Activated T-cell treated with anti-CD3 and anti-CD28 coated beads, Interleukin-2, amount 50 U/mL, for 4 hours (primary cell): ENCODE measurements at places on chromosomes 5 and 9.

- DNase-seq: no peak
Measured at GRCh38 chr5:143086908-143087637, 316.4 kb downstream of the NR3C1 start.

- DNase-seq: no peak
Measured at GRCh38 chr5:135151256-135151655, 117.2 kb upstream of the PITX1 start.

DNA sequence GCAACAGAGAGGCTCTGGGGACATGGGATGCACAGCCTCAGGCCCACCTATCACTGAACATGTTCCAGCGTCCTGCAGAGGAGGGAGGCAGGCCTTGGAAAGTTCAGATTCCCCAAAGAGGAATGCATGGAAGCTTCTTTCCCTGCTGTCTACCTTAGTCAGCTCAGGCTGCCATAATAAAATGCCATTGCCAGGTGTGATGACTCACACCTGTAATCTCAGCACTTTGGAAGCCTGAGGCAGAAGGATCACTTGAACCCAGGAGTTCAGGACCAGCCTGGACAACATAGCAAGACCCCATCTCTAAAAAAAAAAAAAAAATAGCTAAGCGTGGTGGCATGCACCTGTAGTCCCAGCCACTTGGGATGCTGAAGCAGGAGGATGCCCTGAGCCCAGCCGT lies 24.5 kb upstream of the TOR1B start:
- no peak for DNase-seq

- no peak for DNase-seq
Measured at GRCh38 chr5:54643685-54644106, 126.1 kb downstream of the SNX18 start.

DNA sequence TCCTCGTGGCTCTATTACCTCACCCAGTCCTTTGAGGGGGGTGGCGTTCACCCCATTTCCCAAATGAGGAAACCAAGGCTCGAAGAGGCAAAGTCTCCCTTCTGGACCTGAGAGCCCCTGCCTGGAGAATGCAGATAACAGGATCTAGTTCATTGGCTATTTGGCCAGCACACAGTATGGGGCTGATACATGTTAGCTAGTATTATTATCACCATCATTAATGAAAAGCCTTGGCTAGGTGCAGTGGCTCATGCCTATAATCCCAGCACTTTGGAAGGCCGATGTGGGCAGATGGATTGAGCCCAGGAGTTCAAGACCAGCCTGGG lies 4.3 kb downstream of the SH3GLB2 start:
- DNase-seq: no peak

DNA sequence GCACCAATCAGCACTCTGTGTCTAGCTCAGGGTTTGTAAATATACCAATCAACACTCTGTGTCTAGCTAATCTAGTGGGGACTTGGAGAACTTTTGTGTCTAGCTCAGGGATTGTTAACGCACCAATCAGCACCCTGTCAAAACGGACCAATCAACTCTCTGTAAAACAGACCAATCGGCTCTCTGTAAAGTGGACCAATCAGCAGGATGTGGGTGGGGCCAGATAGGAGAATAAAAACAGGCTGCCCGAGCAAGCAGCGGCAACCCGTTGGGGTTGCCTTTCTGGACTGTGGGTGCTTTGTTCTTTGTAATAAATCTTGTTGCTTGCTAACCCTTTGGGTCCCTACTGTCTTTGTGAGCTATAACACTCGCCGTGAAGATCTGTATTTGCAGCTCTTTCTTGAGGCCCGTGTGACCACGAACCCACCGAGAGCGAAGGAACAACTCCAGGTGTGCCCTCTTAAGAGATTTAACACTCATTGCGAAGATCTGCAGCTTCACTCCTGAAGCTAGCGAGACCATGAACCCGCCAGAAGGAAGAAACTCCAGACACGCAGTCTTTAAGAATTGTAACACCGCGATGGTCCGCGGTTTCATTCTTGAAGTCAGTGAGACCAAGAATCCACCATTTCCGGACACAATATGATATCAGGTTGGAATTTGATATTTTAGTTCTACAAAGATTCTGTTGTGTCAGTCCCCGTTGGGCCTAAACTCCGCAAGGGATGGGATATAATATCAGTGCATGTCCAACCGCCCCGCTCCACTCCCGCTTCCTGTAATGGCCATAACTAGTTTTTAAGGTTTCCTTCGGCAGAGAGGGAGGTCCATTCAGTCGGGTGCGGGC lies 740 bp upstream of the TRMT10B start:
- no peak for DNase-seq

GRCh38 chr5:8577792-8578191 lies 708.8 kb downstream of the MTRR start:
- DNase-seq: no peak

DNA sequence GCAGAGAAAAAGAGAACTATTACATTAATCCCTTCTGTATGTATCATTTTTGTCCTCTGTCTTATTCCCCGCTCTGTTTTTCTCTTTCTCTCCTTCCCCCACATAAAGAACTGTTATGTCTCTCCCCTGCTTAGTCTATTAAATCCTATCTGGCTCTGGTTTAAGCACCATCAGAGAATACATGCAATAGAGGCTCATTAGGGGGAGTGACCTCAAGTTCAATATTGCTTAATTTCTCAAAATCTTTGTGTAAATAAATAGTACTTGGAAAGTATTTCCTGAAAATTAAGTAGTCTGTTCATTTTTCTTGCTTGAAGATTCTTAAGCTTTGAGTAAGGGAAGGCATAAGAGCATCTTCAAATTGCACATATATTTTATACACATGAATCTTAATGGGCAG lies 41.2 kb upstream of the FAM174A start:
- DNase-seq: no peak

DNA sequence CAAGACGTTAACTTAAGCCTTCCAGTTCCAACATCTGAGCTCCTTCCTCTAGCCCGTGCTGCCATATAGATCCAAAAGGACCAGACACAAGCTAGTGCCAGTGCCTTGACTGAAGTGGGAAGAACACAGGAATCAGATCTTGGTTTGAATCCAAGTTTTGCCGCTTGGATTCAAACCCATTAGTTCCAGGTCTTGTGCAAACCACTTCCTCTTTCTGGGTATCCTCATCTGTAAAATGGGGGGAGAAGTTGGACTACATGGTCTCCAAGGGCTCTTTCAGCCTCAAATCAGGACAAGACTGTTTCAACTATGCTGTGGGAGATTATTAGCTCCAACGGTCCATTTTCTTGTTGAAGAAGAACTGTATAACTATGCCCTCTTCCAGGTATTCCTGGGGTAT lies 32.6 kb downstream of the TTLL11 start:
- no peak for DNase-seq

- DNase-seq: peak; percentile 68
Measured at GRCh38 chr9:92133949-92134604, 18.9 kb upstream of the SPTLC1 start.

DNA sequence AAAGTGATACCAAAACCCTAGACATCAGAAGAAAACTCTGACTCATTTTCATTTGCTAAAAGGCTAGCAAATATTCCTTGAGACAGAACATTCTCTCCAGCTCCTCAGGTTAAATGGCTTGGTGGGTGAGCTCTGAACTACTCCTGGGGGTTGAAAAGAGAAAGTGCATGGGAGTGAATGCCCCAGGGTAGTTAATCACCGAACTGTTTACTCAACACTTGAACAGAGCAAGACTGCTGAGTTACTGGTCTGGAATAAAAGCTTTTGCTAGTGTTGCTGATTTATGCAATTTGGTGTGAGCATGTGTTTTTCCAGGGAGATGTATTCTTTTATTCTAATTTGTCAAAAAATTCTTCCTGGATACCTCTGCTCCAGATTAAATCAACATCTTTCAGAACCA lies 88.3 kb upstream of the PRDM9 start:
- DNase-seq: no peak

DNA sequence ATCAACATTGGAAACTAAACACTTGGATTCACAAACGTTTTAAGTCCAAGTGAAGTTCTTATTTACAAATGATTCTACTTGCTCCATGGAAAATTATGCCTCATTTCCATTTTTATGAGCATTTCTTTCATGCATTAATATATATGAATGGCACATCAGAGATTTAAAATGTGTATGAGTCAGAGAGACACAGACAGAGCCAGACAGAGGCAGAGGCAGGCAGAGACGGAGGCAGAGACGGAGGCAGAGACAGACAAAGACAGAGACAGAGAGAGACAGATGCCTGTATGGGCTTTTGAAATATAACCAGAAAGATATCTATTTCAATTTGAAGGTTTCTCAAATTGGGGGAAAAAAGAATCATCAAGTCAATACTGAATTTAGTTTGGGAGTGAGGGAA lies 649.0 kb downstream of the PTPRD start:
- no peak for DNase-seq

- DNase-seq: no peak
Measured at GRCh38 chr5:77987988-77988387, 211.8 kb upstream of the TBCA start.

DNA sequence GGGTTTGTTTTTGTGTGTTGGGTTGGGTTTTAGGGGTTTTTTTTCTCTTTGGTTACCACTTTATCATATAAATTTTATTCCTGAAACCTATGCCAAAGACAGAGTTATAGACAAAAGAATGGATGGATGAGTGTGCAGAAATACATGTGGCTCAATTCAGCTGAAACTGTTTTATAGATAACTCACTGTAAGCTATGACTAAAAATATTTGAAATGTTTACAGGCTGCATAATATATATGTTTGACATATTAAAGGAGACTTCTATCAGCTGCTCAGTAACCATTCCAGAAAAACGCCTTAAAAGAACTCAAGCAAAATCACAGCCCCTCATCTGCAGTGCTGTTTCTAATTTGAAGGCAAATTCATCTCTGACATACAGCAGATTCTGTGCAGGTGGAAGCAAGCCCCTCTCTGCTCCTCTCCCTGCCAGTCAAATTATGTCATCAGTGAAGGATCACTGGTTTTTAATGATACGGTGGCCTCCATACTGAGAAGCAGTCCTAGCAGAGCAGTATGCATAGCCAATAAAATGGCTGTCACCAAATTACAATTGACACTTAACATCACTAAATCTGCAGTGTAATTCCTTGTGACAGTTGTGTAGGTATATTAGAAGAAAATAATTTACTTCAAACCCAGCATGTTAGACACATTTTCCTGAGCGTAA lies 301.6 kb downstream of the NR2F1-AS1 start:
- DNase-seq: no peak

- DNase-seq: no peak
Measured at GRCh38 chr9:129637673-129638439, 4.1 kb downstream of the ASB6 start.

- DNase-seq: no peak
Measured at GRCh38 chr9:81079055-81079454, 610.3 kb downstream of the TLE1 start.

DNA sequence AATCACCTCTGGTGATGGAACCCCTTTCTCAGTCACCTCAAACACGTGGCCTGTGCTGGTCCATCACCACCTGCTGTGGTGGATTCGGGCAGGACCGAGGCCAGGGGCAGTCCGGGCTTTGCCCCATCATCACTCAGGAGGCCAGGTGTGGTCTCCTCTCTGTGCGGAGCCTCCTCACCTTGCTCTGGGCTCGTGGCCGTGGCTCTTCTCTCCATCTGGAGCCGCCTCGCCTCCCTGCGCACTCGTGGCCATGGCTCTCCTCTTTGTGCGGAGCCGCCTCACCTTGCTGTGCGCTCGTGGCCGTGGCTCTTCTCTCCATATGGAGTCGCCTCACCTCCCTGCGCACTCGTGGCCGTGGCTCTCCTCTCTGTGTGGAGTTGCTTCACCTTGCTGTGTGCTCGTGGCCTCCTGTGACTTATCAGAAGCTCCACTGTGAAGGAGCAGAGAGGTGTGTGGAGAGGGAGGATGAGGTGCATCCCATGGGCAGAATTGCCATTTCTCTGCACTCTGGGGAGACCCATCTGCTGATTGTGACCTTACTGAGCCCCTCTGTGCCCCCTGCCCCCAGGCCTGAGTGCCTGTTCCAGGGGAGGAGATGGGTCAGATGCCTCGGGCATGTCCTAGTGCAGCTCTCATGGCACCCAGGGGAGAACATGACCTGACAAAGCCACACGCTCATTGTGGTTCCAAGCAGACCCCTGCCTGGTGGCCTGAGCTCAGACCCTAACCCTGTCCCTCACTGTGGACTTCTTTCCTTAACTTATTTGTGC lies 276.6 kb upstream of the IRX2 start:
- no peak for DNase-seq

- no peak for DNase-seq
Measured at GRCh38 chr5:1637639-1638481, 114.1 kb upstream of the LPCAT1 start.

DNA sequence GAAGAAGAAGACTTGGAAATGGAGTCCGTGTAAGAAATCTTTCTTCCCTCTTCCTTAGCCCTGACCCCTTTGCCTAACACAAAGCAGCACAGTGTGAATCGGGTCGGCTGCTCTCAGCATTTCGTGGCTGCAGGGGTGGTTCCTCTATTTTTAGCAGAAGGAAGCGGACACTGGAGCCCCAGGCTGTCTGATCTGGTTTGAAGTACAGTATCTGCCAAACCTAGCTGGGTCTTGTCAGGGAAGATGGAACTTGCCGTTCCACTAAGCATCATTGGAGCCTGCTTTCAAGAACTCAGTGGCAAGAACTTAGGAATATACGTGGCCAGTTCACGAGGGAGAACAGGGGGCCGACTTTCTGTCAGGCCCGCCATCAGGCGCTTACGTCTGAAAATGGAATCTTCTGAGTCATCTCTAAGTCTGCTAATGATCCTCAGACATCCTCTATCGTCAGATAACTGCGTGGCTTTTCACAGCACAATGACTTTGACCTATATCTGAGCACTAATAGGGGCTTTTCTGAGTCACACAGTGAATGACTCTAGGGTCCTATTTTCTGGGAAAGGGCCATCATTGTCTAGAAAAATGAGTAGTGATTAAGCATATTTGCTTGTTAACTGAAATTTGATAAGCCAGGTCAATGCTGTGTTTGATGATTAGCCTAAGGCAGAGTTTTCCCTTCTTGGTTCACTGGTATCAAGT lies 43.3 kb upstream of the NCS1 start:
- DNase-seq: peak; percentile 55

- no peak for DNase-seq
Measured at GRCh38 chr5:160703547-160704189, 148.3 kb downstream of the ATP10B start.

DNA sequence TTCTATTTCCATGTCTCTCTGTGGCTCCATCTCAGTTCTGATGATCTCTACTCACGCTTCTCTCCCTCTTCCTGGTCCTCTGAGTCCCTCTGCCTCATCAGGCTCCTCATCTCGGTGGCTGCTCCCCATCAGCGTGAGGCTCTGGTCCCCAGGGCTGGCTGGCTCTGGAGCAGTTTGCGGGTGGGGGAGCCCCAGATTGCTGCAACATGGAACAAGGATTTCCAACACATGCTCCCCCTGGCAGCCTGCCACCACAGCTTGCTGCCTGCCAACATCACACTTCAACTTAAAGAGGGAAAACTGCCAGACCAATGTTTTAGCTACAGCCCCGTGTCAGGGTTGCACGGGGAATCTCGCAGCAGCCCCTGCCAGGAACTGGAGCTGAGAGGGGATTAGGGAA lies 77.2 kb upstream of the NEK6 start:
- DNase-seq: no peak

- no peak for DNase-seq
Measured at GRCh38 chr5:149217096-149217802, 54.4 kb upstream of the AFAP1L1 start.

DNA sequence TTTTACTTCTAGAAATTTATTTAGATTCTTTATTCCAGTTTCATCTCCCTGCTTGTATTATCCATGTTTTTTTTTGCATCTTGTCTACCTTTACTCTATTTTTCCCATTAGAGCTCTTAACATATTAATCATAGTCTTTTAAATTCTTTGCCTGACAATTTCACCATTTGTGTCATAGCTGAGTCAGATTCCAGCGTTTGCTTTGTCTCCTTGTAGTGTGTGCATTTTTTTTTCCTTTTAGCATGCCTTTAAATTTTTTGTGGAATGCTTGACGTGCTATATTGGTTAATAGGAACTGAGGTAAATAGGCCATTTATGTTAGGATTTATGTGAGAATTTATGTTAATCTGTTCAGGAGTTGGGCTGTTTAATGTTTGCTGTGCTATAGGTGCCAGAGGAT lies 41.8 kb upstream of the NFIL3 start:
- DNase-seq: no peak
